Caki2 (cell line): ENCODE measurements at places on chromosomes 12 and 14.

- DNase-seq: peak; percentile 27
Observed at GRCh38 chr12:48988030-48988649, 10.0 kb downstream of the WNT1 start.

DNA sequence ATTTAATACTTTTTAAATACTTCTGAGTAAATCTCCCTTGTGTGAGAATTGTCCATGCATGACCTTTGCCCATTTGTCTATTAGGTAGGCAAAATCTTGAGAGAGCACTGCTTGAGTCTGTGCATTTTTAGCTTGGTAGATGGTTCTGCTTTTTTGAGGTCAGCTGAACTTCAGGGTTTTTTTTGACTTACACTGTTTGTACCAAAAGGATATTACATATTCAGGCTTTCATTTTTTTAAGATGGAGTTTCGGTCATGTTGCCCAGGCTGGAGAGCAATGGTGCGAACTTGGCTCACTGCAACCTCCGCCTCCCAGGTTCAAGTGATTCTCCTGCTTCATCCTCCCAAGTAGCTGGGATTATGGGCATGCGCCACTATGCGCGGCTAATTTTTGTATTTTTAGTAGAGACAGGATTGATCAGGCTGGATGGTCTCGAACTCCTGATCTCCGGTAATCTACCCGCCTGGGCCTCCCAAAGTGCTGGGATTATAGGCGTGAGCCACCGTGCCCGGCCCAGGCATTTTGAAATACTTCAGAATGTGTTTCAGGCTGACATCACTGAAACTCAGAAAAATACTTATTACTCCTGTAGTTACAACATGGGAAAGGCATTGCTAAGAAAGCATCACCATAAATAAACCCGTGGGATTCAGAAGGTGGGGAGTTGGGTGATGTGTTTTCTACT, 11.1 kb downstream of the RASSF3 start:
- DNase-seq: no peak

GRCh38 chr14:85333841-85334240, 196.1 kb upstream of the FLRT2 start:
- no peak for DNase-seq

- DNase-seq: peak; percentile 16
Observed at GRCh38 chr14:78848234-78848820, 678.2 kb downstream of the NRXN3 start.

DNA sequence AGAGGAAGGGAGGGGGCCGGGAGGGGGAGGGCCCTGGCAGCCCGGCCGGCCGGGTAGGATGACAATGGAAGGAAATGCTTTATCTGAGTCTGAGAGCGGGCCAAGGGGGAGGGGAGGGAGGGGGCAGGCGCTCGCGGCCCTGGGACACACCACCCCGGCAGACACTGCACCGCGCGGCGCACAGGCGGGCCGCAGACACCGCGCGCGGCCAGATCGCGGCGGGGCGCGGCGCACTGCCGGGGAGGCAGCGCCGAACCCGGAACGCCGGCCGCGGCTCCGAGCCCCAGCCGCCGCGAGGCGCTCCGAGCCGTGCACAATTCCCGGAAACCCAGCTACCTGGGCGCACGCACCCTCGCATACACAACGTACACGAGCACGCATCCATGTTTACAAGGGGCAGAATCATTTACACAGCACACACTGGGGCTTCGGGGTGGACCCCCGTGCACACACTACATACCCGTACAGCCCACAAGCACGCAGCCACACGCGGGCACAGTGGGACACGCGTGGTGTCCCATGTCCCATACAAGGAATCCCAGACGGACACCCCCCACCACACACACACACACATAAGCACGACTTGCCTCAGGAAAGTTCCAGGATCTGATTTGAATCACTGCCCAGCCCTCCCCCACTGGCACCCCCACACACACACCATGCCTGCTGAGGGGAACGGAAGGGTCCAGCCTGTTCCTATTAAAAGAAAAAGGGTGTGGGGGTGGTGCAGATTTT, at the start of gene HDAC7:
TSS of gene HDAC7 (minus strand) at position 8 of the 735 bp plus-strand sequence. CDS start 118 bp downstream, outside the sequence.
- DNase-seq: peak; percentile 74

DNA sequence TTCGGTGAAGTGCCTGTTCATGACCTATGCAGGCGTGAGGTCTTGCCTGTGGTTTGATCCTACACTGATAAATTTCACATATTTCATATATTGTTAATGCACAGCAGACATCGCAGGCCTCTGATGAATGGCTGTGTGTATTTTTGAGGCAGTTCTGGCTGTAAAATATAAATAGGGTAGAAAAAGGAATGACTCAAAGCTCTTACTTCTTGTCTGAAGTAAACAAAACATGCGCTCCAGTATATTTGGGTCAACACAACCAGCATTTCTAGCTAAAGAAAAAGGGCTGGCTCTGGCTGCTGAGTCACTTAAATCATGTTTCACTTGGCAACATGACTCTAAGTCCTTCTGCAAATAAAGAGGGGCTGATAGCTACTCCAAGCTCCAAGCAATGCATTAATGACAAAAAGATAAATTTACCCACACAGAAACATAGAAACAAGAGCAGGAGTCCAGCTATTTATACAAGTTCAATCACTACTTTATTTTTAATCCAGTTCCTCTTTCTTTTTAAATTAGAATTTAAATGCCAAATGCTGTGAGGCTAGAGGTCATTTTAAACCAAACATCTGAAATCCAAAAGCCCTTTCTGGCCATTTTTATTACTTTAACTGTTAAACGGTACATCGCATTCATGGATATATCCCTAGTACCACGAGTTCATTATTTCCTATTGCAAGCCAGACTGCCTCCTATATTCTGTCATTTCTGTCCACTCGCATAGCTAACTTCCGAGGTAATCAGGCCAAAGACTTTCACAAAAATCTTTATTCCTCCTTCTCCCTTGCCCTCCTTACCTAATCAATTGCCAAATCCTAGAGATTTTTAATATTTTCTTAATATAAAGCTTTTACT, 54.3 kb upstream of the TMCC3 start:
- DNase-seq: peak; percentile 53
